ENCODE measurements at places on chromosomes 1 and 21. TPM values are rescaled to one million over a fixed set of nuclear protein-coding genes. Genes with fewer than 3 reads are reported as not detected.

GRCh38 chr1:9420835-9421532, 118.3 kb upstream of the SLC25A33 start:
- DNase-seq = no peak

- DNase-seq = no peak
Observed at GRCh38 chr1:119648620-119649004, 546 bp upstream of the ZNF697 start.

FAM72A gene
- 1.2 TPM for polyA plus RNA-seq

TMEM79 gene
- polyA plus RNA-seq = 6.3 TPM

RNF115 gene
- 9.1 TPM for polyA plus RNA-seq
